ENCODE measurements at places on chromosomes 4 and X. TPM values are rescaled to one million over a fixed set of nuclear protein-coding genes. Genes with fewer than 3 reads are reported as not detected.
A peak's percentile ranks its signal among the peaks of the same experiment; 100 is the strongest.

Gene NAA10
- total RNA-seq, result 37.4 TPM

Gene GPRIN3
- total RNA-seq, result 2.7 TPM

Gene POU3F4
- under 0.01 TPM for total RNA-seq

GRCh38 chrX:109508915-109509314 is 27.0 kb upstream of the GUCY2F start:
- DNase-seq, result no peak

- no peak for DNase-seq
Measured at GRCh38 chrX:12953420-12953819, 21.5 kb upstream of the TMSB4X start.

- peak; percentile 67 for DNase-seq
Measured at GRCh38 chr4:163681208-163681821, 186.8 kb downstream of the TMA16 start.
